WERI-Rb-1 (cell line): ENCODE measurements at places on chromosomes 4 and X.
A peak's percentile ranks its signal among the peaks of the same experiment; 100 is the strongest.

DNA sequence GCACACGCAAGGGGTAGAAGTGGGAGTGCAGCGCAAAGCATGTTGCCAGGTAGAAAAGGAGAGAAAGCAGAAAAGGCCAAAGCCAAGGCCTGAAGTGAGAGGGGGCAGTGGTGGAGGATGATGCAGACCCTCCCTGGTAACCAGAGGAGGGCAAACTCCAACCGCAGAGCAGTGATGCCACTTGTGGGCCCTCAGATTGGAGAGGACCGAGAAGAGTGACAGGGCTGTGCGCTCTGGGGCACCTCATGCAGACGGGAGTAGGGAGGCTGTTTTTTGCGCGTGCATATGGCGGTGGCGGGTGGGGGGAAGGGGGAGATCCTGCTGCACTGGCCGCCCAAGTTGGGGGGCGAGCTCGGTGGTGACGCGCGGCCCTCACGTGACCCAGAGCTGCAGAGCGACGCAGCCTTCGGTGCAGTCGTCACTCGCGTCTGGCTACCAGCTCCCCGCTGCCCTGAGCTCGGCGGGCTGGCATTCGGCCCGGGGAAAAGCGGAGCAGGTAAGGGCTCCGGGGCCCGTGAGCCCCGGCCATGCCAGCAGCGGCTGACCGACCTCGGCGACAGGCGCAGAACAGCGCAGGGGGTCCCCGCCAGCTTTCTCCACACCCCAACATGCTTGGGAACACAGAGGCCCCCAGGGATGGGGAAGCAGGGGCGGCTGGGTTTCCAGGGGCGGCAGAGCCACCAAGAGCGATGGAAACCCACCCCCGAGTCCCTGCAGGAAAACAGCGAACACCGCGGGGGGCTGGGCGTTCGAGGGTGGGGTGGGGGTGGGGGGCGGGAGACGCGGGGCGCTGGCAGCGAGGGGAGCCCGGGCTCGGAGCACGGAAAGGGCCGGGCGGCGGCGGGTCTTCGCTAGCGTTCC is at the start of gene BEX3:
BEX3 (plus strand) TSS at position 421 of the 861 bp plus-strand sequence. CDS start 984 bp downstream, outside the sequence.
- peak; percentile 62 for DNase-seq

DNA sequence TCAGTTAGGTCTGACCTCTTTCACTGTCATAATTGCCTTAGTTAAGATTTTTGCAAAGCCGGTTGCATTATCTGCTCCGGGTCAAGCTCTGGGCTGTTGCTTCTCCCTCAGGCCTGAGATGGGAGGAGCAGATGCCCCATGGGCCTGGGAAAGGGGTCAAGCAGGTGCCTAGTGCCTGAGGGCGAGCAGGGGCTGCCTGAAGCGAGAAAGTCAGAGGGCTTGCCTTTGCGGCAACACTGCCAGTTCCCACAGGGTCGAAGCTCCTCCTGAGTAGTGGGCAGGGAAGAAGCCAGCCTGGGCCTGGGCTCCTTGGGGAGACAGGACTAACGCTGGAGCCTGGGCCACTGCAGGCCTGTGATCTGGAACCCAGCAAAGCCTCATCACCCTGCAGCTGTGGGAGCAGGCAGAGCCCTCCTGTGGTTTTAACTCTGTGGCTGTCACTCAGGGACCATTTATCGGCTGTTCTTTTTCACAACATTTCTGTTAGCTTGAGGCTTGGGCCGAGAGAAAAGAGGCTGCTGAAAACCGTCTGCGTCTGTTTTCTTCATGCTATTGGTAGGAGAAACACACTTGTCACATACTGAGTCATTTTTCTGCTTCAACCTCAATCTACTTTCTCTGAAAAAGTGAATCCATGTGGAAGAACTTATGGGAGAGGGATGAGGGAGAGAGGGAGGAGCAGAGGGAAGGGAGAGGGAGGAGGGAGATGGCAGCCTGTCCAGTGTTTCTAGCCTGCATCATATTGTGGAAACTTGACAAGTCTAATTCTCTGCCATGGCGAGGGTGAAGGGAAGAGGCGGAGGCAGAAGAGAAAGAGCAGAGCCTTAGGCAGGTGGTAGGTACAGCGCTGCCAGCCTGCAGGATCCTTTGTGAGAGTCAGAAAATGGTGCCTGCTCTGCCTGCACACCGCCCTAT is 68.4 kb downstream of the RHOH start:
- no peak for DNase-seq

- no peak for DNase-seq
Observed at GRCh38 chrX:57678686-57679428, 1.2 kb downstream of the NLRP2B start.

DNA sequence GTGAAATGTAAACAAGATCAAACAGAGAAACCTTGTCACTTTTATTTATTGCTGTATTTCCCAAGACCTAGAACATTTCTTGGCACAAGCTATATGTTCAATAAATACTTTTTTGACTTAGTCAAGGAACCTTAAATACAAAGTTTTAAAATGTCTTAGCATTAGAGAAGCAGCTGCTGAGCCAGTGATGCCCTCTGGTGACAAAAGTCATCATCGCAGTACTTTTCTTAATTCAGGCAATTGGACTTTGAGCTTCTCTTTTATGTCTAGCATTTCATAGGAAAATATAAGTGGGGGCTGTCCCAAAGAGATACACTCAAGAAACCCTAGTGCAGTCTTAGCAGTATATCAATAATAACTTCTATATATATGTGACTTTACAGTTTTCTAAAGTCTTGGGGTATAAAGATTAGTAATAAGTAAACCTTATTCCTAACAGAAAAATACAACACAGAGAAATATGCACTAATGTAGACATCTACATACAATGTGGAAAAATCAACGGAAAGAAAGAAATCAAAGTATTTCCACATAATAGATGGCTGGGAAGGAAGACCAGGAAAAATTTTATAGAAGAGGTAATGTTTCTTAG is 118.4 kb downstream of the DTHD1 start:
- peak; percentile 14 for DNase-seq

GRCh38 chr4:169385376-169385775 is 114.6 kb upstream of the SH3RF1 start:
- no peak for DNase-seq

- DNase-seq = no peak
Observed at GRCh38 chr4:2673157-2673556, 83.0 kb downstream of the TNIP2 start.

- no peak for DNase-seq
Observed at GRCh38 chrX:140151316-140151715, 186.0 kb upstream of the CXorf66 start.

GRCh38 chr4:152307669-152308068 is 228.2 kb downstream of the FBXW7 start:
- DNase-seq = no peak

DNA sequence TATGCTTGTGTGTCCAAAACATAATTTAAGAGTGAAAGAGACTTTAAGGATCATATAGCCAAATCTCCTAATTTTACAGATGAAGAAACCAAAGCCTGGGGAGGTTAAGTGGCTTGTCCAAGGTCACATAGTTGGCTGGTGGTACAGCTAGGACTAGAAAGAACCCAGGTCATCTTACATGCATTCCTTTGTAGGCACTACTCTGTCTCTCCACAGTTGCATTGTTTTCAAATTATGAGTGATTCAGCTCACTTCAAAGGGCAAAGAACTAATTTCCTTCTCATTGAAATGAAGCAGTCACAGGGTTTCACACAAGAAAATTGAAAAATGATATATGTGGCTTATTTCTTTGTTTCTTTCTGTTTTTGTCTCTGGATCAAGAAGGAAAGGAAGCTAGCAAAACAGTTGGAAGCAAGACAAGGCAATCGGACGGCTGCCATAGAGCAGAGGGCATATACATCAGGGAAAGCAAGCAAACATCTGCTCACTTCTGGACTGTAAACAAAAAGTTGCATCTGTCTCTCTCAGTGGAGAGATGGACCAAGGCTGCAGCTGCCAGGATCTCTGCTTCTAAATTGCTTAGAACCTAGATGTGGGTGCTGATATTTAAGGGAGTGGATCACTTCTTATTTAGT is 107.5 kb upstream of the AMOT start:
- DNase-seq = no peak

- no peak for DNase-seq
Observed at GRCh38 chrX:107556967-107557366, 71.3 kb upstream of the PRPS1 start.

GRCh38 chrX:2320580-2321327 is 180.0 kb downstream of the DHRSX start:
- peak; percentile 15 for DNase-seq

DNA sequence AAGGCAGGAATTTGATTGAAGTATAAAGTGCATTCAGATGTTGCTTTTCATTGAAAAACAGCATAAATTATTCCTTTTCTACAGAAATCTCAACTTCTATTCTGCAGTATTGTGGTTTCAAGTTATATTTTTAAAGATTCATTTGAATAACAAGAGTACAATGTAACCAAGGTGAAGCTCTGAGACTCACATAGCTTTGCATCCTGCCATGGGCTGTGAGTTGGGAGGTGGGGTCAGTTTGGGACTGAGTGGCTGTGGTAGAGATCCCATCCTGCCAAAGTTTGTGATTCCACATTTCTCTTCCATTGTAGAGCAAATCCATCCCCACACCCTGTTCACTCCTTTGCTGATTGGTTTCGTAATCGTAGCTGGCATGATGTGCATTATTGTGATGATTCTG is 69.2 kb downstream of the KIT start:
- DNase-seq = no peak

- no peak for DNase-seq
Observed at GRCh38 chr4:125836597-125837195, 521.9 kb downstream of the FAT4 start.

- DNase-seq = no peak
Observed at GRCh38 chr4:89009115-89009514, 47.9 kb downstream of the FAM13A start.

DNA sequence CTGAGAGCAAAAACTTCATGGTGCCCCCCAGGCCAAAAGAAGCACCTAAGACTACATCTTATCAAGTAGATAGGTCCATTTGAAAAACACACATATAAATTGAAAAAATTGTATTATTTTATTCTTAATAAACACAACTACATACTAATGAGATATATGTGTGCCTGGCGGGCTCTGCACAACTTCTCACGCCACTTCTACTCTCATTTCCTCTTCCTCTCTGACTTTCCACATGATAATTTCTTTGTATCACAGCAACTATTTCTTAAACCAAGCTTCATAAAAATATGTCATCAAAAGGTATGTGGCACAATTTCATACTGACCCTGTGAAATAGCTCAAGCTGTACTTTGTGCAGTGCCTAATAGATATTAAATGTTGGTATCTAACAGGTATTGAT is 10.7 kb upstream of the NPY2R start:
- DNase-seq = no peak

GRCh38 chrX:150581093-150581775 is 12.8 kb downstream of the MTM1 start:
- DNase-seq = no peak

DNA sequence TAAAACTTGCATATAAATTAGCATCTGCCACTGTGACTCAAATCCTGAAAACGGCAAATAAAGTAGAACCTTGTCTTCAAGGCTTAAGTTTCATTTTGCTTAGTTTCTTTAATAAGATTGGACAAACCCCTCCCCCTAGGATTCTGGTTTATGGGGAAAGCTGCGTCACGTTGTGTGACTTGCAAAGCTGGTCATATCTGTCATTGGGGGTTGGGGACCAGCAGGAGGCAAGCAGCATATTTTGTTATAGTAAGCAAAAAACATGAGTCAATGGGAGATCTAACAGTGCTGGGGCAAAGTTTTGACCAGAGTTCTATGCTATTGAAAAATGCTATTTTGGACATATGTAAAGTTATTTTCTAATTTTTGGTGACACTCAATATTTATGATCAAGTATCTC is 407.3 kb downstream of the PCDH18 start:
- no peak for DNase-seq

DNA sequence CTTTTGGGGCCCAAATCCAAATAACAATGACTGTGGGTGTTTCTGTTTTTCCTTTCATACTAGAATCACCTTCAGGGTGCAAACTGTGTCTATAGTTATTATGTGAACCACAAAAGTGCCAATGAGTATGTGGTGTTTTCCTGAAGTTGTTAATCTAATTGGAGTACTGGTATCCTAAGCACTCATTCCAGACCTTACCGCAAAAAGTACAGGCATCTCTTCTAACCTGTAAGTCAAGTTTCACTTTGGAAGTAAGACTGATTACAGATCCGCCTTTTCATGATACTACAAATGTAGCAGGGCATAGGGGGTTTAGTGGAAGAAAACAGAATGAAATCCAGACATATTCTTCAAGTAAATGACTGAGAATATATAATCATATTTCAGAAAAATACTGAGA is 16.1 kb downstream of the COQ2 start:
- DNase-seq = no peak

- DNase-seq = no peak
Observed at GRCh38 chr4:57465321-57466056, 355.3 kb upstream of the IGFBP7 start.

- DNase-seq = no peak
Observed at GRCh38 chrX:154367474-154368308, 6.7 kb downstream of the FLNA start.

- DNase-seq = no peak
Observed at GRCh38 chr4:15438939-15439524, 11.2 kb downstream of the C1QTNF7 start.

DNA sequence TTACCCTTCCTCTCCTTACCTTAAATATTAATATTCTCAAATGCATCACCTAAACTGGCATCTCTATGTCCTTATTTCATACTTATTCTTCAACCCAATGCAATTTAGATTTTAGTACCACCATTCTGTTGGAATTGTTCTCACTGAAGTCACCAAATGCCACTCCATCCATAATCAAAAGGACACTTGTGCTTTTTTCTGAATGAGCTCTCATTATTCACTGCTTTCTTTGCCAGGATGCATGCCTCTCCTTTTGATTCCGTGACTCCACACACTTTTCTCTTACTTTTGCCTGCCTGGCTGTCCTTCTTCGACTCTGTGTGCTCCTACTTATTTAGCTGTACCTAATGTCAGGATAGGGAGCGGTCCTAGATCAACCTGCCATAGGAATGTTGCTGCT is 633.1 kb upstream of the BOD1L1 start:
- no peak for DNase-seq

- DNase-seq = no peak
Observed at GRCh38 chr4:165360041-165360695, 18.6 kb upstream of the CPE start.

GRCh38 chr4:174110180-174110579 is 173.3 kb downstream of the FBXO8 start:
- DNase-seq = no peak

DNA sequence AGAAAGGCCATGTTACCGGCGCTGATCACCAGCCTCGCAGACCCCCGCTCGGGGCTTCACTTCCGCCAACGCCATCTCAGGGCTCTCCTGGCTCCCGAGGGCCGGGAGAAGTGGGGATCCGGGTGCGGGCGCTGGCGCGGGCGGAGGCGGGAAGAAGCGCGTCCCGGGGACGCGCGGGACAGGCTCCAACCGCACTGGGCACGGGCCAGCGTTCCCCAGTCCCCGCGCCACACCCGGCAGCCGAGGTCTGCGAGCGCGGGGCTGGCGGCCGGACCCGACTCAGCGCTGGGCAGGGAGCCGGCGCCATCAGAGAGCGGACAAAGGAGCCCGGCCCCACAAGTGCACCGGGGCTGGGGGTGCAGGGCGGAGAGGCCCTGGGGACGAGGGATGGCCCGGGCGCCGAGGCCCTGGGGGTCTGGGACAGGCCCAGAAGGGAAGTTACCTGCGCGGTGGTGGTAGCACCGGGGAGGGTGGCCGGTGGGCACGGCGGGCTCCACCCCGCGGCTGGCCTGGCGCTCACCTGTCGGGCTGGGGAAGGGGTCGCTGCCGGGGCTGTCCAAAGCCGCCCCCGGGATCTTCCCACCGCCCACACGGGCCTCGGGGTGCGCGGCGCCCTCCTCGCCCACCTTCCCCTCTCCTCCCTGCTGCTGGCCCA is 449 bp downstream of the CTPS2 start:
- peak; percentile 12 for DNase-seq

- no peak for DNase-seq
Observed at GRCh38 chrX:101210630-101211029, 9.0 kb upstream of the DRP2 start.

GRCh38 chrX:54357414-54358377 is at the start of gene WNK3:
WNK3 (minus strand) TSS chrX:54358046.
- peak; percentile 88 for DNase-seq
